NCI-H524 treated with DMSO at 0.1 percent for 48 hours (cell line): ENCODE measurements at places on chromosomes 16 and 17.
A peak's percentile ranks its signal among the peaks of the same experiment; 100 is the strongest.

GRCh38 chr16:3087243-3088235 is 11.6 kb downstream of the ZSCAN10 start:
- DNase-seq = no peak

DNA sequence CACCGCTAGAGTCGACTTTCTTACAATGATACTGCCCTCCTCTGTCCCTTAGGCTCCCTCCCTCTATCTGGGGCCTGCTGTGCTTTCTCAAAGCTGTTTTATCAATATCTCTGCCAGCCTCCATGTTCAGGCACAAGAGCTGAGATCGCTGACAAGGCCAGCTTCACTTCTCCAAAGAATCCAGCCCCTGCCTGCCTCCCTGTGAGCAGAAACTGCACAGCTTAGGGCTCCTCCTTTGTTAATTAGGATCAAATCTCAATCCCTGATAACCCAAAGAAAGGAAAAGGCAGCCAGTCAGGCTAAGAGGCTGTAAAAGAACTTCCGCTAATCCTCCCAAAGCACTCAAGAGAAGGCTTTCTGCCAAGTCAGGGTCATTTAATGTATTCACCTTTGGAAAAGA is 616.0 kb upstream of the CDH11 start:
- peak; percentile 64 for DNase-seq

DNA sequence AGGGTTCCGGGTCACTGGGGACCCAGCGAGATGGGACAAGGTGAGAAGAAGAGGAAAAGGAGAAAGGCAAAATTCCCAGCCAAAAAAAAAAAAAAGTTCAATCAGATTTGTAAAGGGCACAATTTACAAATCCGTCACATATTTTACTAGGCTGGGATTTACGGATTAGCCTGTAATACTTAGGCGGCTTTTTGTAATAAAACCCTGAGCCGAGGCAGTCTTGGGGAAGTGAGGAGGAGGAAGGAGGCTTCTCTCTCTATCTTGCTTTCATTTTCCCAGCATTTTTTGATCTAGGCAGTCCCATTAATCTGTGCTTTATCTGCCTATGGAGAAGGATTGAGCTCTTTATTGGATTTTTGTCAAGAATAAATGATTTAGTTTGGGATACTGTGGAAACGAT is 130.6 kb upstream of the SDK2 start:
- DNase-seq = no peak

GRCh38 chr17:79890706-79891105 is 51.5 kb upstream of the CBX4 start:
- no peak for DNase-seq

GRCh38 chr17:29968271-29968670 is 26.8 kb downstream of the EFCAB5 start:
- no peak for DNase-seq

GRCh38 chr16:57263541-57264351 is 18.7 kb downstream of the ARL2BP start:
- DNase-seq = no peak

DNA sequence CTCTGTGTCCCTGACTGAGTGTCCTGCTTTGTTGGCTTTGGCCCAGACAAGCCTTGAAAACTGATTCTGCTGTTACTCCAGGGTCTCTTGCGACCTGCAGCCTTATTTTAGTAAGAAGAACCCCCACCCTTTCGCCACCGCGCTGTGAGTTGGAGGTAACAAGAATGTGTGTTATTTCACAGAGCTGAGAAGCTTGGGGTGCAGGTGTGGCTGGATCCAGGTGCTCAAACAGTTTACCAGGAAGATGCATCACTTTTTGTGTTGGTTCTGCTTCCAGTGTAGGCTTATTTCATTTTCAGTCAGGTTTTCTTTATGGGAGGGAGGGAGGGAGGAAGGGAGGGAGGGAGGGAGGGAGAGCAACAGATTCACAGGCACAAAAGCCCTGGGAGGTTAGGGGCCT is 243.5 kb downstream of the SNX29 start:
- no peak for DNase-seq

DNA sequence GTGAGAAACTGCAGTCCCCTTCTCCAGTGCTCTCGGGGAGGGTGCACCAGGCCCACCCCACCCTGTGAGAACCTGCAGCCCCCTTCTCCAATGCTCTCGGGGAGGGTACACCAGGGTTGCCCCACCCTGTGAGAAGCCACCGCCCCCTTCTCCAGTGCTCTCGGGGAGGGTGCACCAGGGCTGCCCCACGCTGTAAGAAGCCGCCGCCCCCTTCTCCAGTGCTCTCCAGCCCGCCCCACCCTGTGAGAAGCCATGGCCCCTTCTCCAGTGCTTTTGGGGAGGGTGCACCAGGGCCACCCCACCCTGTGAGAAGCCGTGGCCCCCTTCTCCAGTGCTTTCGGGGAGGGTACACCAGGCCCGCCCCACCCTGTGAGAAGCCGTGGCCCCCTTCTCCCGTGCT is 12.1 kb downstream of the SPATA33 start:
- DNase-seq = no peak

- no peak for DNase-seq
Measured at GRCh38 chr16:67227567-67227921, 614 bp downstream of the TMEM208 start.

GRCh38 chr17:38582069-38582468 is 23.7 kb downstream of the SRCIN1 start:
- no peak for DNase-seq

- DNase-seq = no peak
Measured at GRCh38 chr17:11990363-11990983, 6.8 kb downstream of the ZNF18 start.

GRCh38 chr16:70320121-70320520 is 21.1 kb downstream of the DDX19B start:
- DNase-seq = no peak
